ENCODE measurements at places on chromosomes 12 and 14.

- no peak for DNase-seq
Observed at GRCh38 chr14:75972801-75973421, 8.9 kb downstream of the TGFB3 start.

- no peak for DNase-seq
Observed at GRCh38 chr12:108173160-108173559, 44.1 kb downstream of the WSCD2 start.

DNA sequence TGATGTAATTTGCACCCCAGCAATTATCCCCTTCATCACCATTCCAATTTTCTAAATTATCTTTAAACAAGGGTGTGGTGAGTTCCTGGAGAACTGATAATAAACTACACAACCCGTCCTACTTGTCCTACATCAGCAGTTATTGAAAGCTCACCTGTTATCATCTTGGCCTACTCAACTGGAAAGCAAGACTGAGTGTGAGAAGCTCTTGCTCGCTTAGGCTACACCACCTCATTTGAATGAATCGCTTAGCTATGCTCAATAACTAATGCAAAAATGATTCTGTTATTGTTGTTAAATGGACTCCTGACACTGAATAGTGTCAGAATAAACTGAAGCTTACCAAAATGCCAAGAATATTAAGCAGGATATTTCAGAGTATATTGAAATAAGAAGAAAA lies 115.4 kb upstream of the BTG1 start:
- no peak for DNase-seq

DNA sequence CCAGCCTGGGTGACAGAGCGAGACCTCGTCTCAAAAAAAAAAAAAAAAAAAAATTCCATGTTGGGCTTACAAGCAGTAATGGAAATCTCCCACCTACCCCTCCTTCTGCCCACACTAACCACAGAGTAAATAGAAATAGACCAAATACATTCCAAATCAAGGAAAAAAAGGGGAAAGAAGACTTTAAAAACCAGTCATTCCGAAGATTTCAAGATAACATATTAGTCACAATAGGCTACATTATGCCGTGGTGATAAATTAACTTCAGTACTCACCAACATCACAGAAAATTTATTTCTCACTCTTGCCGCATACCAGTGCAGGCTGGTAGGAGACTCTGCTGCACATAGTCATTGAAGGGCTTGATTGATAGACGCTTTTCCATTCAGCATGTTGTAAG lies 15.5 kb upstream of the ETV6 start:
- peak; percentile 9 for DNase-seq

- no peak for DNase-seq
Observed at GRCh38 chr14:68928770-68929550, 50.1 kb downstream of the ACTN1 start.

DNA sequence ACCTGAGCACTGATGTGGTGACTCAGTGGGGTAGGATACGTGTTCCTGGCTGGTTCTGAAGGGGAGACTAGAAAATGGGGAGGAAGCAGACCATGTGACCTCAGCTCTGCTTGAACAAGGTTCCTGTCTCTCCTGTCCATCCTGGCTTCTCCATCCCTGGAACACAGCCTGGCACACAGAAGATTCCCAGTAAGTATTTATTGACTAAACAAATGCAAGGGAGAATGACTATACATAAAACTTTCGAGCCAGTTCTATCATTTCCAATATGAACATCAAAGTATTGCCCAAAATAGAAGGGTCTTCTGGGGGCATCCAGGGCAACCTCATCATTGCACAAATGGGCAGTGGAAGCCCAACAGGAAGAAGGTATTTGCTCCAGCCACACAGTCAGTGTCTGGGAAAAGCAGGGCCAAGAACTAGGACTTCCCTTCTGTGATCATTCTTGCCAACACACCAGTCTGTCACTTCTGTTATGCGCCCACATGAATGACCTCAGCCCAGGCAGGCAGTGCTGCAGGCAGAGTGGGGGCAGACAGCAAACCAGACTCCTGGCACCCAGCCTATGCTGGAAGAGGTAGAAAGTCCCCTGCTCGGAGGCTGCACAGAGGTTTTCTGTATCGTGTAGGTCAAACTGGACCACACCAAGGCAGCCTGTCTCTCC lies 5.6 kb upstream of the SERPINA9 start:
- DNase-seq = peak; percentile 19

DNA sequence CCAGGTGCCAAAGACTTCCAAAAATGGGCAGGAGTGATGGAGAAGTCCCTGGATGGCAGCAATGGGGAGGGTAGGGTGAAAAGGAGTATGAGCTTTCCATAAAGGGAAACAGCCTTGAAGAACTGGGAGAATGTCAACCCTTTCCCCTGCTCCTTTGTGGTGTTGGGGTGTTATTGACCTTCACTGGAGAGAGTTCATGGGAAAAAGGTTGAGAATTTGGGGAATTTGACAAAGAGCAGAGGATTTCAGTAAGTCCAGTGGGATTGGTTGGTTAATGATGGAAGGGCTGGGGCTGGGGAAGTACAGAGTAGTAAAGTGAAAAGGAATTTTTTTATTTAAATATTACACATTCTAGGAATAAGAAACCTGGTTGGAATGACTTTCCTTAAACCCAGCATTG lies 116.6 kb downstream of the ERC1 start:
- DNase-seq = no peak

DNA sequence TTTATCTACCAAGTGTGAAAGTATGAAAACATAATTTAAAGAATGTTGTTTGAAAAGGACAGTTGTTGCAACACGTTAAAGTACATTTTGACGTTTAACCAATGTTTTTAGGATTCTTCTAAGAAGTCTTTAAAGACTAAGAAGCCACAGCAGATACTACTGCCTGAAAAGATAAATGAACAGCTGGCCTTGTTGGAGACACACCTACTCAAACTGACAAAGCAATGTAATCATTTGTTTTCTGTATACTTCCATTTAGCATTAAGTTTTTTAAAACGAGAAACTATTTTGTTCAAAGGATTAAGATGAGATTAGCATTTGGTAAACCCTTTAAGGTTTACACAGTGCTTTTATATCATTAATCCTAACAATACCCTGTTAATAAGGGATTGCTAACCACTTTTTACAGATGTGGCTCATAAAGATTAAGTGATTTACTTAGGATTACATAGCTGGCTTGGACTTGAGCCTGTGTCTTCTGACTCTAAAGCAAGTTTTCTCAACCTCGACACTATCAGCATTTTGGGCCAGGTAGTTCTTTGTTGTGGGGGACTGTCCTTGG lies 134.4 kb downstream of the CFAP54 start:
- no peak for DNase-seq

- DNase-seq = no peak
Observed at GRCh38 chr14:101250948-101251811, 310.1 kb upstream of the DIO3 start.

DNA sequence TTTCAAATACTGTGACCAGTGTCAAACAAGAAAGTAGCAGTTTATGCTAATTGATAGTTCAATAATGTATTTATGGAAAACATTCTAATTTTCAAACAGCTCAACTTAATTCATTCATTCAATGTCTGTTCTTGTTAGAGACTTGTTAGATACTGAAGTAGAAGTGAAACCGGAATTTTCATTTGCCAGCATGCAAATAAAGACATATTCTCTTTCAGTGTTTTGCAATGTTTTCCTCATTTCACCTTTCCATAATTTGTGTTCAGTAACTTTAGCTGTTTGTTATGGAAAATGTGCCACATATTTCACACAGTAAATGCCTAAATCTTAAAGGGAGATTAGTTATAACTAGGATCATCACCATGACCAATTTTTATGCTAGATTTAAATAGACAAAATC lies 21.2 kb downstream of the TAS2R50 start:
- peak; percentile 2 for DNase-seq

DNA sequence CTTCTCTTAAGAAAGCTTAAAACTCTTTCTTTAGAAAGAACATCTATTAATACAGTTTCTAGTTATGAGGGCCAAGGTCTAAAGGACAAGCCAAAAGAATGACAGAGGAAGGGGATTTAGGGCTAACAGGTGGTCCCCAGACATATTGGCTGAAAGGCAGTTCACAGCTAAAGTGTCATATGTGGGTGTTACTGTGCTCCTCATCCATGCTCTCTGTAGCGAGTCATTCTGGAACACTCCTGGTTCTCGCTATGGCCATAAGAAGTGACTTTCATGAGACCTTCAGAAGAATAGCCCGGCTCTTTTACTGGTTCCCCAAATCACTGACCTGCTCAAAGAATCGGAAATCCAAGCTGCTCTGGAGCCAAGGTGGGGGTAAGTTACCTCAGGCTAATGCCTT lies 55.0 kb downstream of the TBK1 start:
- DNase-seq = no peak

GRCh38 chr12:100608776-100609175 lies 35.3 kb downstream of the GAS2L3 start:
- no peak for DNase-seq

GRCh38 chr12:112998987-112999767 lies 20.9 kb downstream of the OAS2 start:
- DNase-seq = no peak

- DNase-seq = no peak
Observed at GRCh38 chr12:59615392-59616165, 19.8 kb downstream of the SLC16A7 start.

- DNase-seq = no peak
Observed at GRCh38 chr14:76762411-76763095, 1.3 kb downstream of the VASH1 start.

DNA sequence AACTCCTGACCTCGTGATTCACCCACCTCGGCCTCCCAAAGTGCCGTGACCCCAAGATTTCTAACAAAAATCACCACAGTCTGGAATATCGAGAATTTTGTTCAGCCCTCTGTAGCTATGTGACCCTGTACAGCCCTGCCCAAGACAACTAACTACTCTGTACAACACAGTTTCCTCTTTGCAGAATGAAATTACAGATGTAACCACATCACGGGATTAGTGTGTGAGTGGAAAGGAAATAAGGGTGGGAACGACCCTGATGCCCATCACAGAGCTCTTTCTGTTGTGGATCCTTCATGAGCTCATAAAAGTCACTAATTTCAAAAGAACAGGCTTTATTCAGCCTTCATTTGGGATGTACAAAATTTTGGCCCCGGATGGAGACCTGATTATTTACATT lies 50.5 kb upstream of the KRR1 start:
- no peak for DNase-seq

- no peak for DNase-seq
Observed at GRCh38 chr12:116628989-116629388, 69.8 kb downstream of the MAP1LC3B2 start.

GRCh38 chr14:104211215-104211614 lies 72.8 kb downstream of the KIF26A start:
- DNase-seq = no peak

DNA sequence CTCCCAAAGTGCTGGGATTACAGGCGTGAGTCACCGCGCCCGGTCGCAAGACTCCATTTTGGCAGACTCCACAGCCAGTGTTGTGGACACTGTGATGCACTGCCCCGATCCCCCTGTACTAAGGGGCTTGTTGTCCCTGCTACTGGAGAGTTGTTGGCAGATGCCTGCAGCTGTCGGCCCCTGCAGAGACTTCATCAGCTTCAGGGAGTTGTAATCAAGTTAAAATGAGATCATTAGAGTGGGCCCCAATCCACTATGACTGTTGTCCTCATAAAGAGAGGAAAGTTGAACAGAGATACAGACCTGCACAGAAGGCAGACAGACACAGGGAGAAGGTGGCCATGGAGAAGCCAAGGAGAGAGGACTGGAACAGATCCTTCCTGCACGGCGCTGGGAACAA lies 23.7 kb upstream of the TUBA1A start:
- DNase-seq = no peak

GRCh38 chr14:35355981-35356841 lies 48.3 kb downstream of the NFKBIA start:
- peak; percentile 46 for DNase-seq

DNA sequence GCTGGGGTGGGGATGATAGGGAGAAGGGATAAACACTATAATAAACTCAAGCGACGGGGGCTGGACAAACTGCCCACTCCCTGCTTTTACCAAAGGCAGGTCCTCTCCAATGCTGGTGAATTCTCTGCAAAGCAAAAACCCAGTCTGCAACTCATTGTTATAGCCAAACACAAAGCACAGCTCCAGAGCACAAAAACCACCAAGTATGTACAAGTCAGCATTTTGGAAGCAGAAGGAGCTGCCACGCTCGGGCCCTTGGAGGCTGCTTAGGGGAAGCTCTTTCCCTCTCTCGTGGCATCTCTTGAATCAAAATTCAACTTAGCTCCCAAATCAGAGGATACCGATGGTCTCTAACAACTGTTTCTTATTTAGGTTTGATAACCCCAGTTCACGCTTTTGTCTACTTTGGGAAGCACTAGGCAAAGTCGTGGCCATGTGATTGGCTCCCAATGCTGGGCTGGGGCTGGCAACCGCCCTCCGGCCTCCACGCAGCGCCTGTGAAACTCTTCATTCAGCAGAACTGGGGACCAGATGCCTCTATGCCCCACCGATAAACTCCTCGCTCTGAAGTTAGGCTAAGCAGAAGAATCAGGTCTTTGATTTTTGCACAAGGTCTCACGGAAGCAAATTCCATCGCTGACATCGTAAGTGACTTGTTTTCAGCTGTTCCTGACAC lies 158.5 kb upstream of the FOXN3 start:
- no peak for DNase-seq

DNA sequence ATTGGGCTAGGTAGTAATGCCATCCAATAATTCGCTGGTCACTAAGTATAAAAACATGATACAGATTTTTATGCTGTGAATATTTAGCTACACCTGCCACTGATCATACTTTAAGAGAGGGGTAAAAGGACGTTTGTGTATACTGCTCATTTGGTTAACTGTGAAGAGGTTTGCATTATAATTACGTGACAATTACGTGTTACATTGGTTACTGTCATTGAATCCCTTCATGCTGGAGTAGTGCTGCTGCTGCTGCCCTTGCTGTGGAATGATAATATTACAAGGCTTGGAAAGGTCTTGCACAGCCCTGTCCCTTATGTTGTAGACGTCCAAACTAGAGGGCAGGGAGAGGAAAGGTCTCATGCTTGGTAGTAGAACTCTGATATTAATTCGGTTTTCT lies 312.2 kb upstream of the ATP2B1 start:
- no peak for DNase-seq

DNA sequence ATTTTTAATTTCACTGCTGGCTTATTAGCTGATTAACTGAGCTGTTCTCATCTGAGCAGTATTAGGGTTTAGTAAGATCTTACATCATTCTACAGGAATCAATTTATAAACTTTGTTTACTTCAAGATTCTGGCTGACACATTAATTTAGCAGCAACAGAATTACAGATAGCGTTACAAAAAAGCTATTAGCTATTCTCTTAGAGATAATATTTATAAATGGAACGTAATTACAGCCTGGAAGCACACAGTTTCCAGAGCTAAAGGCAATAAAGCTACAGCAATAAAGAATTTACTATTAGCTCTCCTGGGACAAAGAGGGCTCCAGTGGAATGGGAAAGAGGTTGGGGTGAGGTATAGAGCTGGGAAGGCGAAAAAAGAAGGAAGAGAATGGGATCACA lies 34.7 kb downstream of the PDE6H start:
- no peak for DNase-seq
